ENCODE measurements at places on chromosomes 3 and 15. TPM values are rescaled to one million over a fixed set of nuclear protein-coding genes. Genes with fewer than 3 reads are reported as not detected.

Gene PLA2G4D
- total RNA-seq: not detected

Gene DLL4
- total RNA-seq: 0.11 TPM

Gene GOLGA8J
- total RNA-seq: 0.80 TPM

Gene CADM2
- total RNA-seq: 0.62 TPM

Gene CSPG4
- not detected for total RNA-seq

Gene HCN4
- total RNA-seq: not detected

- DNase-seq: no peak
Measured at GRCh38 chr3:167115331-167115934, 264.7 kb downstream of the ZBBX start.

DNA sequence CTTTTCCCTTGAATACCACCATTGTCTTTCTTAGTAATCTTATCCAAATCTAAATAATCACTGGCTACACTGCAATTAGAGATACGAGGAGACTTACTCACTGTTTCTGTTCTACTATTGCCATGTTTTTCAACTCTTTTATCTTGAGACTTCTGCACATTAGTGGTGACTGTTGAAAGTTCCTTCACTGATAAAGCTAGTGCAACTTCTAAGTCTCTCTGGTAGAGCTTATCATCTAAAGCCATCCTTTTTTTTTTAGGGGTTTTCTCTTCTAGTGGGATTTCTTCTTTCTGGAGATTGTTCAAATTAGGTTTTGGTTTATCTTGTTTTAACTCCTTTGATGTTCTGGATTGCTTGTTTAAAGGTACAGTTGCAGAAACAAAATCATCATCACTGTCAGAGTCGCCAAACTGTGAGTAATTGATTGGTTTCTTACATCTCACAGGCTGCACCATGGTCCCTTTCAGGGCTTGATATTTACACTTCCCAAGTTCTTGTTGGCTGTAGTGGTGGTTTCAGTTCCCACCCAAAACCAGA lies 37.7 kb downstream of the NCK1 start:
- no peak for DNase-seq

GRCh38 chr15:60844511-60845174 lies 365.7 kb upstream of the ICE2 start:
- peak; percentile 50 for DNase-seq

GRCh38 chr3:9916734-9917680 lies at the start of gene IL17RC:
IL17RC (plus strand) TSS chr3:9917098; CDS start chr3:9917316, 218 bp downstream.
- peak; percentile 39 for DNase-seq

- no peak for DNase-seq
Measured at GRCh38 chr15:62141200-62141599, 23.9 kb downstream of the C2CD4B start.

- no peak for DNase-seq
Measured at GRCh38 chr3:25633919-25634318, 30.8 kb downstream of the TOP2B start.

- no peak for DNase-seq
Measured at GRCh38 chr15:99703603-99704443, 29.4 kb downstream of the LYSMD4 start.

- no peak for DNase-seq
Measured at GRCh38 chr3:123755501-123755900, 128.6 kb downstream of the MYLK start.
